Cerebellar nuclear complex (tissue), 1 donor: ENCODE measurements at places on chromosomes 1 and 21.
A peak's percentile ranks its signal among the peaks of the same experiment; 100 is the strongest.

DNA sequence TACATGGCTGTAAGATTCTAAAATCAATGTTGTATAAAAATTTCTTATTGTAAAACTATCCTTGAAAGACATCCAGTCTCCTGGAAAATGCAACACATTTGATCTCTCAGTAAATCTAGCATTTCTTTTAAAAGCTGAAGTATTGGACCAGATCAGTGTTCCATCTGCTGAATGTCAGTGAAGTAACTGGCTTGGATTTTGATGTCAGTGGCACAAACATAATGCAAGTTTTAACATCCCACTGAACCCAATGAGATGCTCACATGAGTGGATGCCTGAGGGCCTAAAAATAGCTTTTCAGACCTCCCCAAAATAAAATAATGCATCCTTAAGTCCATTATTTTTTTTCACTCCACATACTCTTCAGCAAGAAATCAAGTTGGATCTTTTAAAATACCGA, 1432.2 kb downstream of the MRPL39 start:
- no peak for DNase-seq

DNA sequence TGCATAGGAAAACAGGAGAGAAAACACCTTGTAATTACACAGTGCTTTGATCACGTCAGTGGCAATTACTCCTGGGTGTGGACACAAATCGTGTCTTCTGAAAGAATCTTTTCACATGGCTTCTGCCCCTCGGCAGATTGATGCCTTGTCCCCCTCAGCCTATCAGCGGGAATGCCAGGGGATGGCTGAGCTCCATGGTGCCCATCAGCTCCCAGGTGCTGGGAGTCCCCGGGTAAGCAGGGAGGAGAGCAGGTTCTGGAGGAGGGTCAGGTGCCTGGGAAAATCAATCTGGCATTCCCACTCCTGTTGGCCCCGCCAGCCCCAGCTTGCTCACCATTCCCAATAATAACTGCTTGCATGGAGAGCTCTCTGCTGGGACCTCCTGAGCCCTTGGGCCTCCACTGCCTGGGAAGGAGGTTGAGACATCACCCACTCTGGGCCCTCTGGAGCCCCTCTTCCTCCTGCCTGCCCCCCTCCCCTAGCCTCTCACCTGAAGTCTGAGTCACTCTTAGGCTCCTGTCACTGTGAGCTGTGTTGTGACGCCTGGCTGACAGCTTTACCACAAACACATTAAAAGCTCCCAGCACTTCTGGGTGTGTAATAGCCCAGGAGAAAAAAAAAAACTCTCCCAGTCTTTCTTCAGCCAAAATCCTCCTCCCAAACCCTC, 4.9 kb downstream of the CAMK2N1 start:
- no peak for DNase-seq

DNA sequence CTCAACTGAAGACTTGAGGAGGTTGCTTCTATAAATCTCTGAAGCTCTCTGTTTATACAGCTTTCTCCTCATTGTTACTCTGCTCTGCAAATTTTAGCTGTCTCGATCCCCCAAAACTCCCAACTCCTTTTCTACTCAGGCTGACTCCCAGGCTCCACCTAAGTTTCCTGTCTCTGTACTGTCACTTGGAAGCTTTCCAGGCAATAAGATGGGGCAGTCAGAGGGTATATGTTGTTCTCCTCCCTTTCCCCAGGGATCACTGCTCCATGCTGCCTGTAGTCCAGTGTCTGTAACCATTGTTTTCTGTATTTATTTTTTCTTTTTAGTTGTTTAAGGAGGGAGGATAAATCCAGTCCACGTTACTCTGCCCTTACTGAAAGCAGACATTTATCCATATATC, 13.4 kb downstream of the TSNAX start:
- no peak for DNase-seq

DNA sequence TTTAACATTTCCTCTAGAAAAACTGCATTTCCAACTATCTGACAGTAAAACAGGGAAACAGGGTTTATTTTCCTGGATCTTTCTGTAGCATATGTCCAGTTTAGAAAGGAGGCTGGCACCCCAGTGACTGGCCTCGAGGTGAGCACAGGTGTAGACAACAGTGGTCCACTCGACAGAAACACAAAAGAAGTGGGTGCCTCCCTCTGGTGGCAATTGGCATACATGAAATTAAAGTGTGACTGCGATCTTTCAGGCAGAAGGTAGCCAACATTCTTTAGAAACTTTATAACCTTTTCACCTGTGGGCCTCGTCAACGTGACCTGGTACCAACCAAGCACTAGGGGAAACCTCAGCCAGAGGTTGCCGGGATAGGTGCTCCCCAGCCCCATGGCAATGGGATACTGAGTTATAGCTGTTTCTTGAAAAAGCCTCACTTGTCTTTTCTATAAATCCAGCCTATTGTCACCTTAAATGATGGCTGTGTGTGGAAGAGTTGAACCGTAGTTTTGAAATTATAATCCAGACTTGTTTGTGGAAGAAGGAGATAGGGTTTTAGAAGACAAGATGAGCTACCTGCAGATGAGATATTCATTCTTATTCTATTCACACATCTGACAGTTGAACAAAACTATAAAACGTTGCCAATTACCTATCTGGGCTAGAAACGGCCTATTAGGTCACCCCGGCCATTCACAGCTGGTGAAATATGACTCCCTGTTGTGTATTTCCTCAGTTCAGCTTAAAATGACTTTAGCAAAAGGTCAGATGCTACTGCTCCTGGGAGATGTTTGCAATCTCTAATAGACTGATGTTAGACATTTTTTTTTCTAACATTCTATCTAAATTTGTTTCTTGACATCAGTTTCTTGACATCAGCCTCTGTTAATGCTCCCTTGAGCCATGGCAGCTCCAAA, 44.3 kb downstream of the PCP4 start:
- no peak for DNase-seq

DNA sequence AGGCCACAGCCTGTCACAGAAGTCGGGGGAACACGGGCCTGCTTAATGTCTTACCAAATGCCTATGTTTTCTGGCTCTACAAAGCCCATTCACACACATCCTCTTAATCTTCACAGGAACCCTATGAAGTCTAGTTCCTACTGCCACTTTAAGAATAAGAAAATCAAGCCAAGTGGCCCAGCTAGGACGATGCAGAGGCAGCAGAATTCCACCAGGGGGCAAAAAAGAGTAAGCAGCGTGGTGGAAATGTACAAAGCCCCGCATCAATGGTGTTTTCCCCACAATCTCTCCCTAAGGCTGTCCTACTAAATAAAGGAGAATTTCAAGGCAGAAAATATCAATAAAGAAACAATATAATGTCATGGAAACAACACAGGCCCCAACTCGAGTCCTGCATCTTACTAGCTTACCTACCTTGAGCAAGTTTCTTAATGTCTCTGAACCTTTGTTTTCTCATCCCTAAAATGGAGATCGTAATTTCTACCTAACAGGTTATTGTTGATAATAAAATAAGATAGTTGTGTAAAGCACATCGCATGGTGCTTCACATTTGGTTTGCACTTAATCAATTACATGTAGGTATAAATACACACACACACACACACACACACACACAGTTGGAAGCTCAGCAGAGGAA, 21.4 kb downstream of the SEC16B start:
- DNase-seq = peak; percentile 24

DNA sequence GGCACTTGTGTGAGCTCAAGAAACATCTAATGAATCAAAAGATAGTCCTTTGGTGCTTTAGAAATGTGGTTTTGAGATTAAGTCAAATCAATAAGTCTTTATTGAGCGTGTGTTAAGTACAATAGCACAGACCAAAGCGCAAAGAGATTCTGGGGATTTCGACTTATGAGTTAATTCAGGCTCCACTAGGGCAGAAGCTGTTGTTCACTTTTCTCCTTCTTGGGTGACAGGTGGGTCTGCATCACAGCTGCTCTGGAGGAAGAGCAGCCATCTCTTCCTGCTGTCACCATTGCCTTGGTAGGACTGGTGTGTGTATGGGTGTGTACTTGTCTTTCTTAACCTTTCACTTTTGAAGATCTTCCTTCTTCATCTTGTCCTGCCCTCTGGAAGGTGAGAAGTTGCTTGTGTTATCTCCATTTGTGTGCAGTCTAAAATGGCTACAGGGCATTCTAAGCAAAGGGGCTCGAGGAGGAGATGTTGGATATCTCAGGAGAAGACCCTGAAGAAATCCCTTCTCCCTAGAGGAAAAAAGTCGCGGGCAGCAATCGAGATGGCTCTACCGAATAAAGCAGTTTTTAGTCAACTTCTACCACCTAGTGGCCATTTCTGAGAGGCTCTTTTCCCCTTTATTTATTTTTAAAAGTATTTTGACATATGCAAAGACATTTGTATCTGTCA, 22.9 kb upstream of the DISC1 start:
- DNase-seq = no peak

DNA sequence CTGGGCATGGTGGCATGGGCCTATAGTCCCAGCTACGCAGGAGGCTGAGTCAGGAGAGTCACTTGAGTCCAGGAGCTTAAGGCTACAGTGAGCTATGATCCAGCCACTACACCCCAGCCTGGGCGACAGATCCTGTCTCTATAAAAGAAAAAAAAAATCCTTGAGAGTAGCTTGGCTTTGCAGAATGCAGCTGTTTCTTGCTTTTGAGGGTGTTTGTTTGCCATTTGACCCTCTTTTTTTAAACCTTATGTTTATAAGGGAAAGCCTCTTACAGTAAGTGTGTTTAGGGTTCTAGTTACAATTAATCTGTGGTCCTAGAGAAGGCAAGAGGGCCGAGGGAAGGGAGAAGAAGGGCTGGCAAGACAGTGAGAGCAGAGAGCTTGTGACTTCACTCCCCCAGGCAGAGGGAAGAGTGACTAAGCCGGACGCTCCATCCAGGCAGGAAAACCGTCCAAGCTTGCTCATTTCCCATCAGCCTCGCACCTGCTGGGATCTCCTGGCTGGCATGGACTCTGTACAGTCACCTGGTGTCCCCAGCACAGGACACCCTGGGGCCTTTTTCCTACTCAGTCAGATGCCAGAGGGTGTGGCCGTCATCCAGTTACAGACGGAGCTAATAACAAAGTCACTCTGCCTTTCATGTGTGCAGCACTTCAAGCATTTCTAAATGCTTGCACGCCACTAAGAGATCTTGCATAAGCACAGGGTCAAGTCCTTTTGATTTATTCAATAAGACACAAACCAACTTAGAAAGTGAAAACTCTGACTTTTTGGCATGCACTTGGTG, 55.5 kb upstream of the PSEN2 start:
- DNase-seq = no peak

- peak; percentile 34 for DNase-seq
Measured at GRCh38 chr1:205466595-205467220, 10.9 kb upstream of the BLACAT1 start.

GRCh38 chr1:110936567-110936966, 27.2 kb downstream of the LRIF1 start:
- DNase-seq = no peak

DNA sequence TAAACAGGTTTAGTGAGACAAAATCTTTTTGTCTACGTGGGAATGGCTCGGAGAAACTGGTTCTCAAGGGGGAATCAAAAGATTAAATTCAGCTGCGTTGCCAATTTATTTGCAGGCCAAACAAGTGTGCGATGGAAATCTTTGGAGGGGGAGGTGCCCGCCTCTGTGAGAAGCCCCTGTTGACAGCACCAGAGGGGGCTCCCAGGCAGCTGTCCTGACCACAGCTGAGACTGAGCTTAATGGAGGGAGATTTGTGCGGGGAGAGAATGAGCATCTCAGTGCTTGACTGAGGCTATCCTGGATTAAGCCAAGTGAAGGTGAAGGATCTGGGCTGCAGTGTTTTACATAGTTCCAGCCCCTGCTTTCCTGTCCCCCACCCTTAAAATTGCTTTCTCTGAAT, 169.7 kb downstream of the ATG4C start:
- DNase-seq = no peak

- no peak for DNase-seq
Measured at GRCh38 chr1:110615548-110616130, 9.5 kb upstream of the KCNA2 start.

DNA sequence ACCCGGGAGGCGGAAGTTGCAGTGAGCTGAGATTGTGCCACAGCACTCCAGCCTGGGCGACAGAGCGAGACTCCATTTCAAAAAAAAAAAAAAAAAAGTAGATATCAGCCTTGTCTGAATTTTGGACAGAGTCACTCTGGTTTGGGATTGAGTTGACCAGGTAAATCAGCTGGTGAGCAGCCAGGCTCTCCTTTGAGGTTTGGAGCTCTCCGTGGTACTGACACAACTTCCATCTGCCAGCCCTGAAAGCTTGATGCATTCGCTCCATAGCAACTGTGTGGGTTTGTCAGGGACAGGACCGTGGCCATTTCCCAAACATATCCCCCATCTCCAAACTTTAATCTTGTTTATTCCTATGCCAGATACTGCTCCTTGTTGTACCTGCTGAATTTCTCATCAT, 155.2 kb downstream of the DMRTA2 start:
- DNase-seq = no peak

DNA sequence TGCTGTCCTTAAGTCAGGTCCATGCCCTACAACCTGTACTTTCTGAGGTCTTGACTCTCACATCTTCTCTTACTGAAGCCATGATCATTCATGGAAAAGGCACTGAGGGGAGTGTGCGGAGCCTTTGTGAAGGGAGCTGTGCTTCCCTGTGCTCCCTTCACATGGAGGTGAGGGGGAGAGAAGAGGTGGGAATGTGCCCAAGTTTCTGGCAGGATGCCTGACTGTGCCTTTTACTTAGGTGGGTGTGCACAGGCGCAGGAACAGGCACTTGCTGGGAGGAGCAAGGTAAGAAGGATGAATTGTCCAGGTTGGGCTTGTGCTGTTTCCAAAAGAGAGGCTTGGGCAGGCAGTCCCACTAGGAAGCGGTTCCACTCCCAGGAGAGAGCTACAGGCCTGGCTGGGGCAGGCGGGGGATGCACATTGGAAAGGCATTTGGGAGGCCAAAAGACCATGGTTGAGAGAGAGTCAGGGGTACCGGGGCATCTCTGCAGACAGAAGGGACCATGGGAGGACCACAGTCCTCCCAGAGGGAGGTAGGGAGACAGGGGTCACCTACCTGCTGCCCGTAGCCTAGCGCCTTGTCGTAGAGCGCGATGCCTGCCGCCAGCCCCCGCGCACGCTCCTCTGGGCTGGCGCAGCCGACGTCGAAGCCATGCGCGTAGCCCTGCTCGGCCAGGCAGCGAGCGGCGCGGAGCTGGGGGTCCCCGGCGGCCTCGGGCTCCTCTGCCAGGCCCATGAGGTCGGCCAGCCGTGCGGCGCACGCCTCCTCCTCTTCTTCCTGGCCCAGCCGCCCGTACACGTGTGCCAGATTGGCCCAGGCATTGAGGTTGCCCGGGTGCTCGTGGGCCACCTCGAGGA, 853 bp downstream of the TTC22 start:
- DNase-seq = no peak

DNA sequence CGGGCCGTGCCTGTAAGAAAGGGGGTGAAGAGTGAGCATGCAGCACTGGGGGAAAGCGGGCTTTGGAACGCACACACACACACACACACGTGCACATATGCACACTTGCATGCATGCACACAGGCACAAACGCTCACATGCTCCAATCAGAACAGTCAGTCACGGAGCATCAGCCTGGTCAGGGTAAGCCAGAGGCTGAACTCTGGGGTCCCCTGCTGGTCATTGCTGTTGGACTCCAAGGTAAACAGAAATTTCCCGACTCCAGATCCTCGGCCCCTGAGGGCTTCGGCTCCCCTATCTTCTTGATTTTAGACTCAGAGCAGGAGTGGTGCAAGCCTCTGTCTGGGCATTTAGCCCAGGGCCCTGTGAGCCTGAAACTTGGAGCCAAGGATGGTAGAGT, 54.2 kb downstream of the SYT2 start:
- DNase-seq = no peak
